Esophagus muscularis mucosa (tissue), 4 donors: ENCODE measurements at places on chromosomes 6 and 20. TPM values are rescaled to one million over a fixed set of nuclear protein-coding genes. Genes with fewer than 3 reads are reported as not detected.

SLC22A3 gene
- total RNA-seq = 20.3 TPM

HLA-DOA gene
- total RNA-seq = 11.5 TPM

CCR6 gene
- not detected for total RNA-seq

TDRD6 gene
- 0.13 TPM for total RNA-seq

C20orf144 gene
- total RNA-seq = 0.23 TPM

- no peak for DNase-seq
These were observed 92.4 kb downstream of the DST start for GRCh38 chr6:56550301-56550700.

DNA sequence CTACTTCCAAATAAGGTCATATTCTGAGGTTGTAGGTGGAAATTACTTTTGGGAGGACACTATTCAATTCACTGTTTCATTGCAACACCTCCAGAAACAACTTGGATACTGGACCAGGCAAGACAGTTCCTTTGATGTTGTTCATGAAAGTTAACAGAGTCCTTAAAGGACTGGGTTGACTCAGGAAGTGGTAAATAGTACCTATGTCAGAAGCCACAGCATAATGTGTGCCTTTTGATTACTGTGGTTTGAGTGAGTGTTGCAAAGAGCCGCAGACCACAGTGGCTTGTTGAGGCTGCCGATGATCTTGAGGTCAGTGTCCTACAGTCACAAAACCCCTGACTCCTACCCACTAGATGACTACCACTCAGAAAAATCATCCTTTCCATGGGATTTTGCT lies 10.9 kb downstream of the IL20RA start:
- no peak for DNase-seq

DNA sequence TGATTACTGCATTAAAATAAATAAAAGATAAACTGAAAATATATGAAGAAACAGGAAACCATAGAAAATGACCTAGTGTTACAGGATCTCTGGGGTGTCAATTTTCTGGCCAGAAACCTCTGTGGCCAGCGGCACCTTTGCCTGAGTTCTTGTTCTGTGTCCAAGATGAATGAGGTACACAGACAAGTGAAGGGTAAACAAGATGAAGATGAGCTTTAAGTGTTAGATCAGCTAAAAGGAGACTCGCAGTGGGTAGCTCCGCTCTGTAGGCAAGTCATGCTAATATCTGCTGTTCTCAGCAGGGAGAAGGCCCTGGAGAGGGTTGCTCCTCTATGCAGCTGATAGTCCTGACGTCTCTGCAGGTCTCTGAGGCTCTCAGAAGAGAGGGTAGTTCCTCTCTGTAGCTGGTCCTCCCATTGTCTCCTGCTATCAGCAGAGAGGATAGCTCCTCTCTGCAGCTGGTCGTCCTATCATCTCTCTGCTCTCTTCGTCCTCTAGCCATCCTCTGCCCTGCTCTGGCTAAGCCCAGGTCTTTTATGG lies 35.9 kb upstream of the TBC1D22B start:
- no peak for DNase-seq

GRCh38 chr6:129766959-129767728 lies 57.2 kb upstream of the ARHGAP18 start:
- no peak for DNase-seq

GRCh38 chr20:24768713-24769601 lies 180.1 kb upstream of the CST7 start:
- no peak for DNase-seq

DNA sequence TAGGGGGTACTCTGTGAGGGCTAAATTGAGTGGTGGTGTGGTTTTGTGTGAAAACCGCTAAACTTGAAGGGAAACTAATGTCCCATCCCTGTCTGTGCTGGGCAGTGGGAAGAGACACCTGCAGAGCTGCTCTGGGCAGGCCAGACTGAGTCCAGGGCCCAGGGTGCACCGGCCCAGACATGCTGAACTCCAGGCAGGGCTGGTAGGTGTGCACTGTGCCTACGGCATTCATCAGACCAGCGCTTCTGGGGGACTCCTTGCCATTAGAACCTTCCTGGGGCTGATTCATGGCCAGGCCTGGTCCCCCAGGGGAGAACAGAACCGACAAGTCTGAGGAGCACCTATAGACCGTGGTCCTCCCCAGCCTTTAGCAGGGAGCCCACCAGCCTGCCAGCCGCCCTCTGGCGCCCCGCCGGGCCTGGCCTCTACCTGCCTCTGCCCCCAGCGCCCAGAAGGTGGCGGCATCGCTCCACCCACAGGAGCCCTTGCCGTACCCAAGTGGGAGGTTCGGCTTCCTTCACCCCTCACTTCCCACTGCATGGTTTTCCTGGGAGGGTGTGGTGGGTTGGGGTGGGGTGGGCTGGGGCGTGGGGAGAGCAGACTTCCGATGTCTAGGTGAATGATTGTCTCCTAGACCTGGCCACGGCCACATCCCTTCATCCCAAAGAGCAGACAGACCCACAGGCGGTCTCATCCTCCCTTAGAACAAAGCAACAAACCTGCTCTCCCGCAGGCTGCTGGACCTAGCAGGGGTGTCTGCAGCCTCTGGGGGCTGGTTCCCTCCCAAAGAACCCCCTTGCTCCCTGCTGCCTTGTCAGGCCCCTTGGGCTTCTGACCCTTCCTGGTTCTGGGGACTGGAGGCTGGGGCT lies 15.5 kb downstream of the CCDC167 start:
- DNase-seq = no peak

DNA sequence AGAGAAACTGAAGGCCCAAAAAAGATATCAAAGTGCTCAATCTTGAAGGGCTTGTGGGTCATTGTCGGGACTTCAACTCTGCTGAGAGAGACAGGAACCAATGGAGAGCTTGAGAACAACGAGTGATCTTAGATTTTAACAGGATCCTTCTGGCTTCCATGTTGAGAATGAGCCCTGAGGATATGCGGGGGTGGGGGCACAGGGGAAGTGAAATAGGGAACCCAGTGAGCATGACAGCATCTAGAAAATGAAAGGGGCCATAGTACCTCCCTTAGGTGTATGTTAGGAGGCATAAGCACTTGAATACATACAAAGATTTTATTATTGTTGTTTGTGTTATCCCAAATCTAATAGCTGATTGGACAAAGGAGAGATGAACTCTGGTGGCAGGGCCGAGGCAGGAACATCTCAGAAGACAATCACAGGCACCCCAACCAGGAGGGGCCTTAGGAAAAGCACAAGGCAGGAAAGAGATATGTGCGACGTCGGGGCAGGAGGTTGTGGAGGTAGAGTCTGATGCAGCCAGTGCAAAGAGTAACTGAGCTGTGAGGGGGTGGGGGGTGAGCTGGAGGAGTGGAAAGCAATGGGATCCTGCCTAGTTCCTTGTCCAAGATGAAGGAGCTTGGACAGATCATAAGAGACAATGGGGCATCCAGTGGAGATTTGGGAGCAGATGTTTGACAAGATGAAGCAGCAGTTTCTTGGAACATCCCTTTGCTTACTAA lies 10.4 kb downstream of the TGM6 start:
- DNase-seq = no peak

DNA sequence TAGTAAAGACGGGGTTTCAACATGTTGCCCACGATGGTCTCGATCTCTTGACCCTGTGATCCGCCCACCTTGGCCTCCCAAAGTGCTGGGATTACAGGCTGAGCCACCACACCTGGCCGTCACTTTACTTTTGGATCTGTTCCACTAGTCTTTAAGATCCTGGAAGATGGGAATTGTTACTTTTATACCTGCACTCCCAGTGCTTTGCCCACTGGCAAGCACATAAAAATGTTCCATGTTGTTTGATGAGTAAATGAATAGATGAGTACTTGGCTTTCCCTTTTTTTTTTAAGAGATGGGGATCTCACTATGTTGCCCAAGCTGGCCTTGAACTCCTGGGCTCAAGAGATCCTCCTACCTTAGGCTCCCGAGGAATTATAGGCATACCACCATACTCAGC lies 84.8 kb upstream of the SASH1 start:
- no peak for DNase-seq

GRCh38 chr20:37342231-37343177 lies 3.4 kb upstream of the SRC start:
- DNase-seq = no peak

GRCh38 chr6:33723371-33724085 lies 12.0 kb upstream of the UQCC2 start:
- DNase-seq = no peak

- DNase-seq = peak; percentile 77
These were observed 152.3 kb upstream of the RPS6KA2 start for GRCh38 chr6:166779381-166779780.

GRCh38 chr20:19404826-19405225 lies 192.4 kb downstream of the SLC24A3 start:
- peak; percentile 77 for DNase-seq

GRCh38 chr6:139650941-139651340 lies 276.5 kb upstream of the CITED2 start:
- DNase-seq = no peak

DNA sequence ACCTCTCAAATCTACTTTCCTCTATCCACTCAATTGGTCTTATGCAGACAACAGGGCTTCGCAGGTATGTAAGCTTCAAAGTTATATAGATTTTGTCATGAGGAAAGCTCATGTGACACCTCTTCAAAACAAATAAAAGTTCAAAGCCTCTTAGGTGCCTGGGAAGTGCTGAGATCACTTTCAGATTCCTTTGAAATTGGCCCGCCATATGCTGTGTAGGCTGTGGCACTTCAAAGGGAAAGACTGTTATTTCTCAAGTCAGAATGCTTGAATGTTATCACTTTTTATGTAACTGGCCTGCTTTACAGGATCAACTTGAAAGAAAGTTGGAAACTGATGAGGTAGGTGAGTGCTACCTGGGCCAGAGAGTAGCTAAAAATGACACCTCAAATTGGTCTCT lies 67.1 kb upstream of the GFRAL start:
- no peak for DNase-seq

DNA sequence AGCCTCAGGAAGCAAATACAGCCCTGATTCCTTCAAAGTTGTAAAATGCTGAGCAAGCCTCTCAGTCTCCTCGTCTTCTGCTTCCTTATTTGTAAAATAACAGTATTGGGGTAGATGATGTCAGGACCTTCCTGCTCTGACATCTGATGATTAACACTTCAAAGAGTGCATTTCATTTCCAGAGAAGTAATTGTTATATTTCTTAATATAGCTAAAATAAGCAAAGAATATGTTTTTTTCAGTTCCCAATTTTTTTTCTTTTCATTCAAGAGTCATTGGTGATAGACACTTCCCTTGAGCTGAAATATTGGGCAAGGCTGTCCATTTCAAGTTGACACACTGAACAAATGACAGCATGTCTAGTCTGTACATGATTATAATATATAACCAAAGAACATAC lies 53.4 kb downstream of the SLX4IP start:
- no peak for DNase-seq

DNA sequence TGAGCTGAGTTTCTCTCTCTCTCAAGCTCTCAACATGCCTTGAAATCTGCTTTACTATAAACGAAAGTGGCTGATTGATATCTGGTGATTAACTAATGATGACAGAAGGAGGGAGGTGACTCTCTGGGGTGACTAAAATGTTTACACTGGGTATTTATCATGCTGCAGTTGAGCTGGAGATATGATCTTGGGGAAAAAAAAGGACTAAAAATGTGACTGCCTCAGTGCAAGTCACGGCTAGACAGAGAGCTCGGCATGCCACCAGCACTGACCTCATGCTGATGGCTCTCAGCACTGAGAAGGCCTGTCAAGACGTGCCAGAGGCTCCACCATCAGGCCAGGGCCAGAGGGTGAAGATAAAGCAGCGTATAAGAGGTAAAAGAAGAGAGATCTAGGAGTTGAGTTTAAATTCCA lies 103.1 kb upstream of the SPACA1 start:
- DNase-seq = peak; percentile 90

- no peak for DNase-seq
These were observed 162.0 kb upstream of the EPHA7 start for GRCh38 chr6:93581371-93581770.

DNA sequence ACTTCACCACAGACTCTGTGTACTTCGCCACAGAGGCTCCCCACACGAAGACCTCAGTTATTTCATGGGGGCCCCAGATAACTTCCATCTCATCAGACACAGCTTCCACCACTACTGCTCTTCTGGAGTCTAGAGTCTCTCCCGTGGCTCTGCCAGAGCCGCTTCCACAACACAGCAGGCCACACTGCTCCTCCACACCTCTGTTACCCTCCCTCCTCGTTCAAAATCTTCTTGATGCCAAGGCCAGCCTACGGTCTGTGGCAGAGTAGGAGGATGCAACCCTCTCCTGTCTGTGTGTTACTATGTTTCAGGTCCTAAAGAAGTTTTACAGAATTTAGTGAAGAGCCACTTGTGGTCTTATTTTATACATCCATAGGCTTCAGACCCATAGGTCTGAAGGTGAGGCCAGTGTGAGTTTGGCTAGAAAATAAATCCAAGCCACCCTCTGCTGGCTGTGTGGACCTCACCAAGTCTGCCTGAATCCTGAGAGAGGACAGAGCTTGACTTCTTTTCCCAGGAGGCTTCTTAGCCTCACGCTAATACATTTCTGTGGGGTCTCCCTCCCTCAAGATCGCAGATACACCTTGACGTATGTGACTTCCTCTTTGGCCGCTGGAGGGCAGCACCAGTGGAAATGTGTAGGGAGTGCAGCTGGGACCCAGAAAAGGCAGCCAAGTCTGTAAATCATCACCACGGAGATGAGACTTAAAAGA lies 197.7 kb downstream of the FAXC start:
- DNase-seq = peak; percentile 55

DNA sequence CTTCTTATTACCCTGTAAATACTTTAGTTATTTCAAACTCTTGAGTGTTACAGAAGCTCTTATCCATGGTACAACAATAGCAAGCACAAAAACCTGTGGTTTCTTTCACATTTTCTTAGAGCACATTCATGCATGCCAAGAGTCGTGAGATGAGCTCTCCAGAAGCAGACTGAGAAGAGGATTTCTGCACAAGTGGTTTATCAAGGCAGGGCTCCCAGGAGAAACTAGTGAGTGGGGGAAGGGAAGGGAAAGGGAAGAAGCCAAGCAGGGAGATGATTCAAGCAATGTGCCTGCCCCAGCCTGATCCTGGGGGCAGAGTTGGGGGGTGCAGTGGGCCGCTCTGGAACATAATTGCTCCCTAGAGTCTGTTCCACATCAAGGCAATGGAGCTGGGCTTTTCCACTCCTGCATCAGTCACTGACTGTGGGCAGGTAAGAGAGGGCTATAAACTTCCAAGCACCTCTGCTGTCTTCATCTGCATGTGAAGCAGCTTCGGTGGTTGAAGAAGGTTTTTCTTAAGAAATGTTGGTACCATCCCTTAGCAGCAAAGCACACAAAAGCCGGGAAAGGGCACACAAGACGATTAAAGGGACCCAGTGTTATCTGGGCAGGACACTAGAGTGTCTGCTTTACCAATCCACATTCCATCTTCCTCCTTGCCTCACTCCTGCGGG lies 152.1 kb downstream of the PLCB4 start:
- no peak for DNase-seq

DNA sequence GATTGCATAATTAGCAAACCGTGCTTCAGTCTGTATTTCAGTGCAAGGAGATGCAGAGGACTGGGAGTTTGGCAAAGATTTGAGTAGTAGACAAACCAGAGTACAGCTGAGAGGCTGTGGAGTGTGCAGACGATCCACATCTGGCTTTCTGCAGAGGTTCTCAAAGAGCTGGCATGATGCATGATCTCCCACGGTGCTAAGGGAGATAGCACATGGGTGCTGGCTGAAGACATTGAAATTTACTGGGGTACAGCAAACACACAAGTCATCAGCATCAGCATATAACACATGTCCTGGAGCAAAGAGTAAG lies 79.0 kb upstream of the FAM184A start:
- DNase-seq = no peak

GRCh38 chr6:150987371-150987828 lies 121.9 kb downstream of the MTHFD1L start:
- DNase-seq = no peak
